Stimulated activated CD8-positive, alpha-beta memory T cell treated with anti-CD3 and anti-CD28 coated beads, Interleukin-15, amount 100 ng/mL, for 48 hours (primary cell): ENCODE measurements at places on chromosomes 11 and 22.

DNA sequence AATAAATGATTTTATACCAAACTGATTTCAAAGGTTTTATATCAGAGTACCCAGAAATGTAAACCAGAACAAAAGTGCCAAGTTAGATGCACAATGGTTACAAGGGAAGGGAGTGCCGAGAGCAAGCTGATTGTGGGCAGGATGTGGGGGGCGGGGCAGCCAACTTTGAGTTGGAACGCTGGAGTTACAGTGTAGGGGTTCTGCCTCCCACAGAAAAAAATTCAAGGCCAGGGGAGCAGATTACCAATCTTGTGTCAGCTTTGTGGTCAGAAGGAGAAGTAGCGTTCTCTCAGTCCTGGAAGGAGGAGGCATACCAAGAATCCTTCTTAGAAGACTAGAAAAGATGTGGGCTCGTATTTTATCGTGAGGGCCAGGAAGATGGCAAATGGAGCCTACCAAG lies 15.9 kb upstream of the POU2AF2 start:
- DNase-seq, result no peak

DNA sequence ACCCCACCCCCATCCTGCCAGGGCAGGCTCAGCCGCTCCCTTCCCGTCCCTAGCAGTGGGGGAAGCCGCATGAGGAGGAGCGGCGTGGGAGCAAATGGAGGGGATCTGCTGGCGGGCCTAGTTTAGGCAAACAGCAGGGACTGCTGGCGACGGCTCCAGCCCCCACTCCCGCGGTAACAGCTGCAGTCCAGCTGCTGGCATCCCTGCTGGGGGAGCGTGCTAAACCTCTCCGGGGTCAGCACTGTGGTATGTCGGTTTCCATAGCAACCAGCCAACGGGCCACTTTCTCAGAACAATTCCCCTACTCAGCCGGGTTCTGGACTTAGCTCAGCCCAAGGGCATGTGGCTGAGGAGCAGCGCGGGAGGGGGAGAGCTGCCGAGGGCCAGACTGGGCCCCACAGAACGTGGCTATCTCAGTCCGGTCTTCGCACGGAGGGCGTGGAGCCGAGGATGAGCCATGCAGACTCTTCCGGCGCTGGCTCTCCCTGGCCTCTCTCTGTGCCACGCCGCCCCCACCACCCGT lies 98.8 kb downstream of the PKNOX2 start:
- no peak for DNase-seq

GRCh38 chr11:61480994-61481335 lies 27.6 kb upstream of the LRRC10B start:
- DNase-seq, result no peak

- DNase-seq, result no peak
These were observed 10.0 kb upstream of the OR5M1 start for GRCh38 chr11:56624661-56625110.

- DNase-seq, result no peak
These were observed 35.7 kb downstream of the TRIM29 start for GRCh38 chr11:120102050-120102863.

DNA sequence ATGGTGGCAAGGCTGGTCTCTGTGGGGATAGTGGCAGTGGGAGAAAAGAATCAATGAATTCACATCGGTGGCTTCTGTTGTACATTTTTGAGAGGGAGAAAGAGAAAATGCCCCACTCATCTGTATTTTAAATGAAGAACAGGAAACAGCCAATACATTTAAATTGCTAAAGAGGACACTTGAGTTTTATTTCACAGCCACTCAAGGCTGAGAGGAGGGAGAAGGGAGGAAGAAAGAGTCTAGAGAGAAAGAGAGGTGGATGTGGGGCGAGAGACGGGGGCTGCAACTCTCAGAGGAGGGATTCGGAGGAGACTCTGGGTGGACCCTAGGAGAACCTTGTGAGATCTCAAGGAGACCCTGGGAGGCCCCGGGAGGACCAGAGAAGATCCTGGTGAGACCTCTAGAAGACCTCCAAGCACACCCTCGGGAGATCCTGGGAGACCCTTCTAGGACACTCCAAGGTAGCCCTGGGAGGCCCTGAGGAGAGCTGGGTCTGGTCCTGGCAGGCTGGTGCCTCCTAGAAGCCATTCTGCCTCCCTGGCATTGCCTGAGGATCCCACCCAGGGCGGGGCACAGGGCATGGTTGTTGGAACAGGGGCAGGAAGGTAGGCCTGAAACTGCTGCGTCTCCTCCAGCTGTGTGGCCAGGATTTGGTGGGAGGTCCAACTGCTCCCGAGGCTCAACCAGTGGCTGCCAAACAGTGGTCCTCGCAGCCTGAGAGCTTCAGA lies 91.0 kb upstream of the SHISAL1 start:
- no peak for DNase-seq

GRCh38 chr22:29816539-29816938 lies 21.5 kb downstream of the ASCC2 start:
- no peak for DNase-seq

GRCh38 chr11:126886636-126887035 lies 113.9 kb downstream of the KIRREL3 start:
- no peak for DNase-seq

- DNase-seq, result no peak
These were observed 506.8 kb downstream of the INSC start for GRCh38 chr11:15621565-15621964.

- DNase-seq, result no peak
These were observed 15.3 kb downstream of the PTPN5 start for GRCh38 chr11:18776324-18776723.

- no peak for DNase-seq
These were observed 198.7 kb upstream of the LUZP2 start for GRCh38 chr11:24298146-24298545.

DNA sequence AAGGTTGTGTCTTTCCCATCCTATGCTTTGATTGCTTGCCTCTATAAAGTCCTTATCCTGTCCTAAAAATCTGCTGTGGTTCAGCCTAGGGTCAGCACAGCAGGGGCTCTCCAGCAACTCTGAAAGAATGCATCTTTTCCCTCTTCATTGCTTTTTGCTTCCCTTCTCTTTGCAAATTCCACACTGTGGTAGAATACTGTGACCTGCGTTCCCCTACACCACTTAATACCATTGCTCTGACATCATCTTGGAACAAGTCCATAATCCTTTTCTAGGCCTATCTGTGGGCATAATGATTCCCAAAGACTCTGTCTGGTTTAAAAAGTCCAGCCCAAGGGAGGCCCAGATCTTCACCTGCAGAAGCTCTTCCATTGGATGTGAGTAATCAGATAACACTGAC lies 177.7 kb downstream of the NAV2 start:
- no peak for DNase-seq

GRCh38 chr11:47551086-47551485 lies 1.8 kb downstream of the CELF1 start:
- DNase-seq, result no peak

DNA sequence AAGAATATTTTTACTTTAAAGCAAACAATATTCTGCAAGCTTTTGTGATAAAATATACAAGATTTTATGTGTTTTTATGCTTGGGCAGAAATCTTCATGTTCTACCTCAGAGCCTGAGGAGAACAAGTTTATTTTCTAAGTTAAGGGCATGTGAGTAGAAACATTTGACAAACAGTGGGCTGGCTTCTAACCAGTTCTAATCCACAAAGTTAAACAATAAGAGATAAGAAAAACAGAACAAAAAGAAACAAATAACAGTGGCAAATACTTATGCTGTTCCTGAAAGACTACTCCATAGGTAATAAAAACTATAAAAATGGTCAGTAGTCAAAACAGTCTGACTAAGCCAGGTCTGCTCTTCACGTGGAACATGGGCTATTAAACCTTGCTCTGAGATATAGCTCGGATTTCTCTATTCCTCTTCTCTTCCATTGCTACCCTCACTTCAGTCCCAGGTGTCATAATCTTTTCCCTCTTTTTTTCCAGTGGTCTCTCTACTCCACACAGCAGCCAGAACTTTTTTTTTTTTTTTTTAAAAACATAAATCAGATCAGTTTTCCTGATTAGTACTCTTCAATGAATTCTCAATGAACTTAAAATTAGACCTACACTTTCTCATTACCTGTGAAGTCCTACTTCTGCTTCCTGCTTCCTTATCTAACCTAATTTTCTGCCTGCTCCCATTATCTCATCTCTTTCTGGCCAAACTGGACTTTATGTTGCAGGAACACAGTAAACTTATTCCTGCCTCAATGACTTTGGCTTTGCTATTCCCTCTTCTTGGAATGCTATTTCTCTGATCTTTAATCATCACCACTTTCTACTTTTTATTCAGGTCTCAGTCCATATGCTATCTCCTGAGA lies 671.1 kb upstream of the CCDC90B start:
- DNase-seq, result no peak

- DNase-seq, result no peak
These were observed 31.7 kb downstream of the POLR3H start for GRCh38 chr22:41512421-41513194.

- no peak for DNase-seq
These were observed 10.6 kb downstream of the CDPF1 start for GRCh38 chr22:46239261-46240048.

- no peak for DNase-seq
These were observed 8.4 kb downstream of the KCNQ1OT1 start for GRCh38 chr11:2691355-2691761.

- DNase-seq, result no peak
These were observed 1.2 kb downstream of the GLB1L3 start for GRCh38 chr11:134277183-134278001.

DNA sequence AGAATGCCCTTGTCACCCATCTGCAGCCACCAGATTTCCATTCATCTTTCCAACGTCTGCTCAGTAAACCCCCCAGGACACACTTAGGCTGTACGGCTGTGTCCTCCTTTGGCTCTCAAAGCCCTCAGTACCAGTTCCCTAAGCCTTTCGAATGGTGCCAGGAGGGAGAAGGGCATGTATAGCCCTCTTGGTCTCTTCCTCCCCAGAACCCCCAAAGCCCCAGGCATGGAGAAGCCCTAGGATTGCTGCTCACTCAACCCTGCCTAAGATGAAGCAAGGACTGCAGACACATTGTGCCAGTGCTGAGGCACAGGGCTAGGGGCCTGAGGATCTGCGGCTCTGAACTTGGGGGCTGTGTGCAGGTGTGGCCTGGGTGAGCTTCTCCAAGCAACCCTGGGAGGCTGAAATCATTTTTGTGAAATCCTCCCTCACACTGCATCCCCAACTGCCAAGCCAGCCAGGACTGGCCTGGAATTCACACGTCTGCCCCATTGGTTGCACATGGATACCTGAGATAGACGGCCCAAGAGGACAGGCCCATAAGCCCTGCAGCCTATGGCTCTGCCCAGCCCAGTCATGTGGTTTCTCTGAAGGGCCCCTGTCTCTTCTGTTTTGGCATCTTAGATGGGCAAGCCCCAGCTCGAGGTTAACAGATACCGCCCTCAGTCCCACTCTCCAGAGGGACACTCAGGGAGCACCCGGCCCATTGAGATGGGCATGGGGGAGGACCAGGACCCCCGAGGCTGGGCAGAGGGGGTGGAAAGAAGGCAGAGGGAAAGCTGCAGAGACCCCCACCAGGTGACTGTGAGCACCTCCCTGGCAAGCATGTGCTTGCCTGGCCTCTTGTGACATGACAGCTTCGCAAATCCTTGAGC lies 34.0 kb downstream of the KCNQ1OT1 start:
- DNase-seq, result no peak

DNA sequence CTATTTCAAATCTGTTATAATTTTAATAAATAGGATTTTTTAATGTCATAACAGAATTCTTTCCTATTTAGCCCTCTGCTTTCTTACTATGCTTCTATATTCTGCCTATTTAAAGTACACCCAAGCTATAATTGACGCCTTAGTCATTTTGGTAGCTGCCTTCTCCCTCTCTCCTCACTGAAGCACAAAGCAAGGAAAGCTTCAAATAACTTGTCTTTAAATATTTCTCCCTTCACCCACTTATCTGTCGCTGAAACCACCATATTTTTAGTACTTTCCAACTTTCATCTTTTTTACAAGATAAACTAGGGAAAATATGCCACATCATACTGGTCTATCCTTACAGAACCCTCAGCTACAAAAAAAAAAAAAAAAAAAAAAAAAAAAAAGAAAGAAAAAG lies 127.9 kb downstream of the ENTHD1 start:
- no peak for DNase-seq

DNA sequence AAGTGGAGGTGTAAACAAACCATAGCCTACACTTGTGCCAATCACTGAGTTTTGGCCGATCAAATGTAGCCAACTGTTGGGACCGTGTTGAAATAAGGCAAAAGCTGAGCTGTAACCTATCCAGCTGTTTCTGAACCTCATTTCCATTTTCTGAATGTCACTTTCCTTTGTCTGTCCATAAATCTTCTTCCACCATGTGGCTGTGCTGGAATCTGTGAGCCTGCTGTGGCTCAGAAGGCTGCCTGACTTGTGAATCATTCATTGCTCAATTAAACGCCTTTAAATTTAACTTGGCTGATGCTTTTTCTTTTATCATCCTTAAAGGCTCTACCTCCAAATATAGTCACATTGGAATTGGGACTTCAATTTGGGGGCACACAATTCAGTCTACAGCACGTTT lies 203.1 kb upstream of the MPPED2 start:
- DNase-seq, result no peak
